Activated CD4-positive, alpha-beta T cell treated with anti-CD3 and anti-CD28 coated beads for 24 hours (primary cell): ENCODE measurements at places on chromosomes 4 and X.

GRCh38 chrX:65697915-65698796 lies 30.7 kb downstream of the MSN start:
- DNase-seq = peak; percentile 57

GRCh38 chr4:97013711-97014110 lies 1129.6 kb downstream of the STPG2 start:
- DNase-seq = no peak

DNA sequence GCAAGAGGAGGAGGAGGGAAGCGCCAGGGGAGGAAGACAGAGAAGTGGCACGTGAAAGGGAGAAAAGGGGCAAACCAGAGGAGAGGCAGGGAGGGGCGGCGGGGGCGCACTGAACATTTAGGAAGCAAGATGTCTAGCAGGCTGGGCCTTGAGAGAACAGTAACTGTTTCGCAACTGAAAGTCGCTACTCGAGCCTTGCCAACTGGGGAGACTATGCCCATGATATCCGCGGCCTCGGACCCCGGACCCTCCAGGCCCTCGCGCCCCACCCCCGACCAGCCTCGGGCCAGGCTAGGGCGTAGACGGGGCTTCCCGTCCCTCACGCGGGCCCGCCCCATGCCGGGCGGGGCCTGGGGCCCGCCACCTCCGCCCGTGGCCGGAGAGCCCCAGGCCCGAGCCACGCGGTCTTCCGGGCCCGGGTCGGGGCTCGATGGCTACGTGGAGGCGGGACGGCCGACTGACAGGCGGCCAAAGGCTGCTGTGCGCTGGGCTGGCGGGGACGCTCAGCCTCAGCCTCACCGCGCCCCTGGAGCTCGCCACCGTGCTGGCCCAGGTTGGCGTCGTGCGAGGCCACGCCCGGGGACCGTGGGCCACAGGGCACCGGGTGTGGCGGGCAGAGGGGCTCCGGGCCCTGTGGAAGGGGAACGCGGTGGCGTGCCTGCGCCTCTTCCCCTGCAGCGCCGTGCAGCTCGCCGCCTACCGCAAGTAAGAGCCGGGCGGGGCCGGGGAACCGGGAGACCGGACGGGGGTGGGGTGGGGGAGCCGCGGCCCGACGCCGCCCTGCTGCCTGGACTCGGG lies at the start of gene SLC25A43:
Gene SLC25A43 (plus strand): TSS at position 363 of the 798 bp plus-strand sequence. CDS start 68 bp downstream, at position 431.
- no peak for DNase-seq

DNA sequence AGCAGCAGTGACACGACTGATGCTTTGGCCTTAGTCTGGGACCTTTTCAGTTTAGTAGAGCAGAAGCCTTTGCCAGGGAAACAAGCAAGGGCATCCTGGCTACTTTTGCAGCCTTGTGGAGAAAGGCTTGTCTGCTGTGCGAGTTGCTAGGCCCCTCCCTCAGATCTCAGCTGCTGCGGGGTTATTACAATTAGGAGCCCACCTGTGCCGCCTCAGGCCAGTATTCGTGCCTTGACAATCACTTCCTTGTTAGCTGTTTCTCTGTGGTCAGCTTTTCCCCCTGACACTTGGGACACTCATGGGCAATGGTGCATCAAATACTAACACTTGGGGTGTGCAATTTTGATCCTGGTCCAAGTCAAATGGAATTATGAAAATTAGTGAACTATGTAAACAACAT lies 67.9 kb downstream of the SH2D1A start:
- DNase-seq = no peak

DNA sequence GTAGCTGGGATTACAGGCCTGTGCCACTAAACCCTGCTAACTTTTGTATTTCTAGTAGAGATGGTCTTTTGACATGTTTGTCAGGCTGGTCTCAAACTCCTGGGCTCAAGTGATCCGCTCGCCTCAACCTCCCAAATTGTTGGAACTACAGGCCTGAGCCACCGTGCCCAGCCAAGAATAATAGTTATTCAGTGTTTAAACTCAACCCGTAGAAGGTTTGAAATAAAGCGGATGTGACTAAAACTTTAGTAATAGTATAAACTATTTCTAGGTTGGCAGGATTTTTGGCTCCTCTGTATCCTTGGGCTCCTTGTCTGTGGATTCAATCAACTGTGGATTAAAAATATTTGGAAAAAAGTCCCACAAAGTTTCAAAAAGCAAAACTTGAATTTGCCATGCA lies 37.8 kb downstream of the PCDH10 start:
- DNase-seq = no peak
